ENCODE measurements at places on chromosomes 6 and 20.

- DNase-seq = no peak
Observed at GRCh38 chr6:15796844-15797243, 134.0 kb upstream of the DTNBP1 start.

DNA sequence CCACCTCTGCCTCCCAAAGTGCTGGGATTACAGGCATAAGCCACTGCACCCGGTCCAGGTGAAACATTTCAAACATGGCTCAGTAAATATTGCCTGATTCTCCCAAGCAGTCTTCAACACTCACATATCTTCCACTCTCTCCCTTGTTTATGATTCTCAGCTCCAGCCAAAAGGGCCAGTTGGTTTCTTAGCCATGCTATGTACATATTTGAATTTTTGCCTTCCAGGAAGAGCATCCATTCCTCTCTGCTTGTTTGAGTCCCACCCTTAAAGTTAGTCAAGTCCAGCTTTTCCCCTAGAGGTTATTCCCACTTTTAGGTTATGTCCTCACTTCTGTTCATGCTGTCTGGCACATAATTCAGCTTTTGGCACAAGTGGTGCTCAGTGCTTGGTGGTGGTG, 5.9 kb downstream of the KIFC1 start:
- no peak for DNase-seq

DNA sequence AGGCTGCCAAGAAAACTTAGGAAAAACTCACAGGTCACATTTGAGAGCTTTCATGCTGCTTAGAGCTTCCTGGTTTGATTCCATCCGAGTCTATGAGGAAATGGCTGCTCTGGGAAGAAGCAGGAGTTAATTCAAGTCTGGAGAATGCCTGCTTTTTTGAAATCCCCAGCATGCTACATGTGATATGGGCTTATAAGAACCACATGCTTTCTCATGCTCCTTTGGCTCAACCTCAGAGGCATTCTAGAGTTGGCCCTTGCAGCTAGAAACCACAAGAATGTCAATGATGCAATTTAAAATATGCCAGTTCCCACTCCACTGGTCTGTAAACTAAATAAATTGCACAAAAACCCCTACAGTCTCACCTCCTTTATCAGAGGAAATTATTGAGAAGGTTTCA, 142.9 kb upstream of the OLIG3 start:
- DNase-seq = no peak

DNA sequence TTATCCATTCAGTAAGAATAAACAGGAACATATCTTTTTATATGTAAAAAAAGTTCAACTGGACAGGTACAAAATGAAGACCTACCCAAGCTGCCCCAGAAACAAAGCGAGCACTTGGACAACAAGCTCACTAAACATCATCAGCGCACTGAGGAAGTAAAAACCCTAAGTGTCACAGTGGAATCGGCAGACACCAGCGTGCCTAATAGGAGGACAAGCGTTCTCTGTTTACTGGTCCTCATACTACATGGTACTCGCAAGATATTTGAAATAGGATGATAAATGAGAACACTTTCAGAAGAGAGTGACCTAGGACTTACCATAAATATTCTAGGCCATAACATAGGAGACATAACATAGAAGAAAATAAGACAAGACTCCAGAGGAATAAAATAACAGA, 18.2 kb downstream of the MAP7 start:
- DNase-seq = peak; percentile 24

DNA sequence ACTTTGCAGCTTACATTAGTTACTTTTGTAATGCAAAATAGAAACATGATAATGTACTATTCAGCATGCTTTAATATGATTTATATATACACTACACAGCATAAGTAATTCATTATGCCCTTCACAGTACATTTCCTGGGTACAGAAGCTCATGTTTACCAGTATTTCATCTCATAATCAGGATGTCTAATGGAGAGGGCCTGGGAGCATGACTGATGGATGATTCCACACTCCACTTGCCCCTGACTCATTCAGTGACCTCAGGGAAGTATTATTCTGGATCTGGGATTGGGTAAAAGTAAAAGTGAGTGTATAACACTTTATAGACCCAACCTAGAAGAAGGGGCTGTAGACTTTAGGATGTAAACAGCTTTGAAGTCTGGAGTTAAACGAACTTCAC, 31.4 kb upstream of the BACH2 start:
- DNase-seq = no peak

DNA sequence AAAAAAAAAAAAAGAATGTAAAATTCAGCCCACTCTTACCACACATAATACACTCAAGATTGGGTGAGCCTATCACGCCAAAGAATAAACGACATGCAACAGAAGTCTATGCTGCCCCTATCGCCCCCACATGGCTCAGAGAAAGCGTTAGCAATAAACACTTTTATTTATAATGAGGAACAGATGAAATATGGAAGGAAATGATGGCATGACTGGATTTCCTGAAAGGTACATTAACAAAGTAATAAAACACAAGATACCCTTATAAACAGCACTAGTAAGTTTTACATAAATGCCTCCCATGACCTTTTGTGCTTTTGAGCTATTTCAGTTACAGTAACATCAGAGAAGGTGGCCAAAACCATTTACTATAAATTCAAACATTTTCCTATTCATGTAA, 71.4 kb upstream of the SCAF8 start:
- no peak for DNase-seq

- DNase-seq = peak; percentile 56
Observed at GRCh38 chr6:111417181-111417585, 65.8 kb downstream of the REV3L start.

DNA sequence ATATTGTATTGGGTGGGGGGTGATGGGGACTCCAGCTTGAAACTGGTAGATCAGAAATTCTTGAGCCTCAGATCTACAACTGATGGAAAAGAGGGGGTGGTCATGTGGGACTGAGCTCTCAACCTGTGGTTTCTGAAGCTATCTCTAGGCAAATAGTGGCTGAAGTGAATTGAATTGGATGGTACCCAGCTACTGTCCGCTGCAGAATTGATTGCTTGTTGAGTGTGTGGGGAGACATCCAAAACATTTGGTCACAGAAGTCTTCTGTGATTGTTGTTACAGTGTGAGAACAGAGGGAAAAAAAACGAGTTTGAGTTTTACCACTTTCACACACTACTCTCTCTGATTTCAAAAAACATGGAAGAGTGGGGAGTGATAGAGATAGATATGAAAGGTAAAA, 14.8 kb downstream of the CDS2 start:
- no peak for DNase-seq

- DNase-seq = no peak
Observed at GRCh38 chr6:5511954-5512353, 250.6 kb downstream of the FARS2 start.

- DNase-seq = no peak
Observed at GRCh38 chr20:39800111-39800510, 838.0 kb downstream of the DHX35 start.

DNA sequence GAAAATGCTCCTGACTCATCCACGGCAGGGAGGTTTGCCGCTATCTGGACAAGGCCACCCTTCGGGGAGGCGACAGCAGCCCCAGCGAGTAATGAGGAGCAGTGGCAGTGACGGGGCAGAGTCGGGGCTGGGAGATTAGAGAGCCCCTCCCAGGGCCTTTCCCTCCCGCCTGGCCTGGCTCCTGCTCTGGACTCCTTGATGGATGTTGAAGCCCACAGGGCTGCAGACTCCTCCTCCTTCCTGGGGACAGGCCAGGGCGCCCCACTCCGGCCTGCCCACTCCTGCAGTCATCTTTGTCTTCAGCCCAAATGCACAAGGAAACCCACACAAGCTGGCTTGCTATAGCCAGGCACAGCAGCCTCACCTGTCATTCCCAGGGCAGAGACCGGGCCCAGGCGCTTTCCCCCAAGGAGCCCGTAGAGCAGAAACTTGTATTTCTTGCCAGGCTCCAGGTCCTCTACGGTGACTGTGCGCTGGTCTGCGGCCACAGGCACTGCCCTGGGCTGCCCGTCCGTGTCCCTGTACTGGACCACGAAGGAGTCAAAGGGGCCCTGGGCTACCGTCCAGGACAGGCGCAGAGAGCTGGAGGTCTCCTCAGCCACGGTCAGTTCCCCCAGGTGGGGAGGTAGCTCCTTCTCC, 7.7 kb downstream of the CYP21A2 start:
- no peak for DNase-seq

DNA sequence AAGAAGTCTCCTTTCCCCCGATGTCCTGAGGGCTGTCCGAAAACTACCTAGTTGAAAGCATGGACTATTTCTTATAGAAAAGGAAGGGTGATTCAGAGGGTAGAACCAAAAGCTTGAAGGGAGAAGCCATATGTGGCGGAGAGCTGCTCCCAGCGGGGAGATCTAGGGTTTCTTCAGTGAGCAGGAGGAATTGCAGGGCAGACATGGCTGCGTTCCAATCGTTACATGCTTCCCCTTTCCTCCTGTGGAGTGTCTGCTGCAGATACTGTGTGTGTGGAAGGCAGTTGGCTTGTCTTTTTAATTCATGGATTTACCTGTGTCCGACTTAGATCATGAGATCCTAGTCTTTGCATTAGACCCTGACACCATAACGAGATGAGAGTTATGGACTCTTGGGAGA, 799.5 kb downstream of the QKI start:
- no peak for DNase-seq

GRCh38 chr6:169896826-169897456, 145.5 kb downstream of the ERMARD start:
- DNase-seq = no peak

GRCh38 chr6:65182681-65183080, 524.3 kb downstream of the EYS start:
- DNase-seq = no peak

DNA sequence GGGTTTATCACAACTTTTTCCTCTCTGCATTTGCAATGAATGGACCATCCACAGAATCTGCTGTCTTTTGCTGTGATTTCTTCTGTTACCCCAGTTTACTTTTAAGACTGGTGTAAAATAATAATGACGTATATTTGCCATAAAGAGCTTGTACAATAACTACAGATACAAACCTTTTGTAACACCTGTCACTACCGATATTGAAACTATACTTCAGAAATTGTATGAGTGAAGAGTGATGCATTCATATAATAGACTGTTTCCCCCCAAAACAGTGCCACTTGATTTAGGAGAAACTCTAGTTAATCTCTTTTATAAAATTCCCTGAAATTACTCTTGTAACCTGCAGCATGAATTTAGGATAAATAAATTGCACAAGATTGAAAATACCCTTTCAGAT, 26.4 kb upstream of the PIM1 start:
- no peak for DNase-seq

DNA sequence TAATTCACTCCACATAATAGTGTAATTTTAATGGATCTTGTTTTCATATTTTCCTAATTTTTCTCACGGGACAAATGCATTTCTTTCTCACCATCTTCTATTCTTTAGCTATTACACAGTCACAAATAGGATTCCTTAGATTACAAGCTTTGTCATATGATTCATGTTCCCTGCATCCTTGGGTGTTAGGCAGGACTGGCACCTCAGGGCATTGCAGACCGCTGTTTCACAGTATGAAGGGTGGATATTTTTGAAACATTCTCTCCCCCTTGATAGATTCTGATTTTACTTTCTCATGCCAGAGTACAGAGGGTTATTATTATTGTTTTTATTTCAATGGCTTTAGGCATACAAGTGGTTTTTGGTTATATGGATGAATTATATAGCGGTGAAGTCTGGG, 602.5 kb downstream of the PHF3 start:
- DNase-seq = no peak

DNA sequence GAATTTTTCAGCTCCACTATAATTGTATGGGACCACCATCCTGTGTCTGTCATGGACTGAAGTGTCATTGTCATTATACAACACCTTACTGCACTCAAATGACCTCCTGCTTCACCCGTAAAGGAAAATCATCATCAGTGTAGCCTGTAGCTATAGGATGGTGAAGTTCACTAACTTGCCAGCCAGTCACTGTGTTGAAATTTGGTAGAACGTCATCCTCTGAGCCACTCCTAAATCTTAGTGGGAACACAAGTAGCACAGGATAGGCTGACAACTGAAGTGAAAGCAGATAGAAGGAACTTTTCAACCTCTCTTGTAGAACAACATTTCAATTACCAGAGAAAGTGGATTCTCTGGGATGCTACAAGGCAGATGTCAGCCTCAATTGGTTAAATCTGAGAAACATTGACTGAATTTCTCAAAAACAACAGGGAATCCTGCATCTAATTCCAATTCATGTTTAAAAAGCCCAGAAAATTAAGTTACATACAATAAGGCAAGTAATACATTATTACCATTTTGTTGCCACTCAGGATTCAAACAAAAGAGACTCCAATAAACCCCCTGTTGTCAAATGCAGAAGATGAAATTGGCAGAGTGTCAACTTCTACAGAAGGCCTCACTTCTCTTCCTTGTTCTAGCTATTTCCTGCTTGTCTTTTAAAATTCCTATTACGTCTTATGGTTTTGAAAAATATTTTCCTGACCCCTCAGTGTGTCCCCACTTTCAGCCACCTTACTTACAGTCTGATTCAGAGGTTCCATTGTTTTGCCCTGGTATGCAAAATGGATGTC, 647.9 kb upstream of the AGPAT4 start:
- DNase-seq = no peak

DNA sequence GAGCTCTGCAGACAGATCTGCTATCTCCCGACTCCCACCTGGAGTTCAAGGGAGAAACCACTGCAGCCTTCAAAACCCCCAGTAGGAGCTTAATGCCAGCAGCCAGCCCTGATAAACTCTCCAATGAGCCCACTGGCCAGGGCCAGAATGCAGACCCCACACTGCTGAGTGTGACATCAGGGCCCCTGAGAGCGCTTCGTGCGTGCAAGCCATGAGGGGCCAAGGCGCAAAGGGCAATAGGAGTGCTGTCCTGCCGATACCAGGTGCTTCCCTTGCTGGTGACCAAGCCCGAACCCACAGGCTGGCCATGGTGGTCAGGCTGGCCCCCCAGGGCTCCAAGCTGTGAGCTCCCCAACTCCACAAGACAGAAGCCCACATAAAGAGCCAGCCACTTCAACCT, 33.2 kb upstream of the CST7 start:
- no peak for DNase-seq

- DNase-seq = peak; percentile 70
Observed at GRCh38 chr6:98832284-98833056, 1.9 kb upstream of the POU3F2 start.

DNA sequence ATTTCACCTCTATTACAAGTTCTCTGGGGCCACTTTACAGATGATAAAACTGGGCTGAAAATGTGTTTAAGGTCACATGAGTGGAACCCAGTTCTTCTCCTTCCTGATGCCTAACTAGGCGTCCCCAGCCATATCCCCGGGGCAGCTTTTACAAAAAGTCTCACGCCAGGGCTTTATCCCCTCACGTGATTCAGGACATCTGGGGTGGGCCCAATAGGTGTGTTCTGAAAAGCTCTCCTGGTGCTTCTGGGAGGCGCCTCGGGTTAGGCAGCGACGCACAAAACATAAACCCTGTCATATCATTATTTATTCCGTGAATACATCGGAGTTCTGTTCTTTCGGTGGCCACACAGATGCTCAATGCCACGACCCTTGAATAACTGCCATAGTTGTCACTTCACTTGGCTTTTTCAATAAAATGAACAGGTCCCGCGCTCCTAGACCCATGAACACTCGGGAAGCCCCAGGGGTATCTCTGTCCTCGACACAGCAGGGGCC, 32.1 kb downstream of the SF3B5 start:
- DNase-seq = no peak

- peak; percentile 7 for DNase-seq
Observed at GRCh38 chr20:61768571-61769285, 297.0 kb downstream of the TAF4 start.
